ENCODE measurements at places on chromosomes 3 and 15.

- no peak for DNase-seq
Measured at GRCh38 chr3:160464321-160464720, 14.7 kb upstream of the TRIM59 start.

- DNase-seq = no peak
Measured at GRCh38 chr15:25900431-25900830, 37.3 kb upstream of the ATP10A start.

DNA sequence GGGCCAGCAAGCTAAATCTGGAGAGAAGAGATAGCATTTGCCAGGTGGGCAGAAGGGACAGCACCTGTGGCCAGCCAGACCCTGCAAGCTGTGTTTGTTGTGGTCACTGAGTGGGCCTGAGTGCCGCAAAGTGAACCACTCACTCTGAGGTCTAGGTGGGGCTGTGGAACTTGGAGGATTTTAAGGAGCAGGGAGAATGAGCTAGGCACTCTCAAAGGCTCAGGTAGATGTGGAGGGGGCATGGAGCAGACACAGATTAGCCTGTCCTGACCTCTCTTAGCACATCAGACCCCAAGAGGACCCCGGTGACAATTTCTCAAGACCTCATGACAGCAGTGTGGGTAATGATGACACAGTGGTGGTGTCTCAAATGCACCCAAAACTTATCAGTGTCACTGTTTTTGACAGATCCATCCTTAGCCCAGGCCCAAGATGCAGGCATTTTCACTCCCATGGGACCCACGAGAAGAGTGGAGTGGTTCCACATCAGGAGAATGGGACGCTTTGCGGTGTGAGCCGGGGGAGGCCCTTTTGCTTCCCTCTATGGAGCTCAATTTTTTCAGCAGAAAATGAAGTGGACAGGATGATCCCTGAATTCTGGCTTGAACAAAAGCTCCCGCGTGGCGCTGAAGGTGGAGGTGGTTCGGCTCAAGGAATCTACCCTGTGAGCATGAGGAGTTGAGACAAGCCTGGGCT lies 43.8 kb upstream of the TLE3 start:
- DNase-seq = peak; percentile 59

DNA sequence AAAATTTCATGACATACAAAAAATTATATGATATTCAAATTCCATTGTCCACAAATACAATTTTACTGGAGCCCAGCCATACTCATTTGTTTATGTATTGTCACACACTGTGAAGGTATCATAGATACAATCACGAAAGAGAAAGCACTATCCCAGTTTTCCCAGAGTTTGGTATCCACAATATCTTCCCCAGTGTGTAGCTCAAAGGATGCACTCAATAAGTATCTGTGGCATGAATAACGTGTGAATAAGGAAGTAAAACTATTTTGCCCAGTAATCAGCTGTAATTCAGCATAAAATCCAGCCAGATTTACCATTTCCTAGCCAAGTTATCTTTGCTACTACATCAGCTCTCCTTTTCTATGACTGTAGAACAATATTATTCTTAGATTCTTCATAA lies 131.3 kb upstream of the KCNMB2 start:
- no peak for DNase-seq

DNA sequence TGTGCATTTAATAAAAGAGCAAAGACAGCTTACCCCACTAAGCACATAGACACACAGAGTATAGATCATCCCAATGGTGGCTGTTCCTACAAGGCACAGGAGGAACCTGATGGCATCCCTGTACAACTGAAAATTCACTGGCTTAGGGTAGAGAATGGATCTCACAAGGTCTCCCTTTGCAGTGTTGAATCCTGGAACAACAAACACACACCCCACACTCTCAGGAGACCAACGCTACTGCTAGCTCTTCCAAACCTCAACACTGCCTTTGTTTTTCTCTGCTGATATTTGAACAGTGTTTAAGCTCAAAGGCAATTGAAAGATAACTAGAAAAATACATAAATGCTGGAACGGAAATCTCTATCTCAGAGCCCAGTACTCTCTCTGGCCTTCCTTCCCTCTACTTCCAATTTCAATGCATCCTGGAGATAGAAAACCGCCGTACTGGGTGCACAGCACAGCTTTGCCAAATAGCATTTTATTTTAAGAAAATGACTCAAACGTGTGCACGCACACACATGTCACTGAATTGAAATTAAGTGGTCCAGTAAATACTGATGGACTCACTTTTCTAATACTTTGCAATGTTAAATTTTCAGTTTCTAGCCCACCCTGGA lies 87.5 kb upstream of the ATP13A5 start:
- no peak for DNase-seq

GRCh38 chr15:93895976-93896770 lies 335.2 kb upstream of the MCTP2 start:
- DNase-seq = no peak

GRCh38 chr3:25872200-25872877 lies 82.4 kb downstream of the OXSM start:
- no peak for DNase-seq

- DNase-seq = no peak
Measured at GRCh38 chr3:112140584-112140983, 7.5 kb upstream of the GCSAM start.

DNA sequence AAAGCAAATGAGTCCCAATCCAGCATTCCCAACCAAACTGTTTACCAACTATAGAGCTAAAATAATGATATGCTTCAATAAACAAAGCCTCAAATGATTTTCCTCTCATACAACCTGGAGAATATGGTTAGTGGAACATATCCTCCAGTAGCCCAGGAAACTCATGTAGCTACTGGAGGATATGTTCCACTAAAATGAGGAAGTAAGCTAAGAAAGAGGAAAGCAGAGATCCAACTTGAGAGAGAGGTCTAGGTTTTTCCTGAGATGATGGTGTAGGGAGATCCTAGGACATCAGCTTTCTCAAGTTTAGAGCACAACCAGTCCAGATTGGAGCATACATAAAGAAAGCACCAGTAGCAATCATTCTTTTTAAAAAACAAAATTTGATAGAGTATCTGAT lies 44.6 kb upstream of the SLC4A7 start:
- DNase-seq = peak; percentile 43

DNA sequence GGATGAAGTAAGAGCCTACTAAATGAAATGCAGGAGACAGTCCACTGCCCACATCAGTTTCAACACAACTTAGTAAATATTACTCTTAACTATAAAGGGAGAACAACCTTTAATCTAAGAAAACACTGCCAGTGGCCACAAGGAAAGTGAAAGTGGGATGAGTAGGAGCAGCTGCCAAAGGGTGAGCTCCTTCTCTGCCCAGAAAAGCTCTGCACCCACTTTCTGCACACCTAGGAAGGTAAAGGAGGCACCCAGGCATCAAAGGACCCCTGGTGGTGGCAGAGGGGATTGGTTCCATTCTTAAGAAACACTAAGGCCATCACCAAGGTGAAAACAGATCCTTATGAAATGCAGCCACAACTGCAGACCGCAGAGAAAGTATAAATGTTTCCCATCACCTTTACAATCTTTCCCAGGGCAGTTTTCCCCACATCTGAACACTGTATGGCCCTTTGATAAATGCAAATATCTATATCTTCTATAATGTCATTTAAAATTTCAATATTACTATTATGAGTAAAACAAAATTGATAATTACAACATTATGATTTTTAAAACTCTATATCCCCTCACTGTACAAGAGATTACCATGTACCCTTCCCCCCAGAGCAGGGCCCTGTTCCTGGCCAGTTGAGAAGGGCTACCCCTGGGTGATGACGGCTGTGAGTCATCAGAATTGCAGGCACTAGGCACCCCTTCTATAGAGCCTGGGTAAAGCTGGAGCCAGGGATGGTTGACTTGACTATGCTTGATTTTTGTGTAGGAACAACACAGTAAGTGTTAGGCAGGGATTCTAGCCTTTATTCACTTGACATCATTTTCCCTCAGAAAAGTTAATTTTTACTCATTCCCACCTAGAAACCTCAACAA lies 92.0 kb downstream of the SNRK start:
- DNase-seq = peak; percentile 21

DNA sequence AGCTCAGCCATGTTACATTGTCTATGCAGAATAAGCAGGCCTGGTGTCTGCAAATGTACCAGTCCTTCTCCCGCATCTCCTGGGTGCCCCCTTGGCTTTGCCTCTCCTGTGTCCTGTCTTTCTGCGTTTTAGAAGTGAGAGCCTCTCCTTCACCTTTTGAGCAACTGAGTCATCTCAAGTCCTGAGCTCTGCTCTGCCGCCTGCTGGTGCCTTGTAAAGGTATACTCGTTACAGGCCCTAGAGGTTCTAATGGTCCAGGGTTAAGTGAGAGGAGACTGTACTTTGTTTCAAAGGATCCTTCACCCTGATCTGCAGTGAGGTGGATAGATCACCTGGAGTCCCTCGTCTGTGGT lies 12.6 kb downstream of the GHRL start:
- no peak for DNase-seq

- no peak for DNase-seq
Measured at GRCh38 chr3:159796744-159797143, 191.9 kb upstream of the IL12A start.

GRCh38 chr15:81914734-81915256 lies 131.0 kb downstream of the MEX3B start:
- DNase-seq = no peak

- no peak for DNase-seq
Measured at GRCh38 chr15:55902981-55903380, 90.4 kb downstream of the NEDD4 start.

DNA sequence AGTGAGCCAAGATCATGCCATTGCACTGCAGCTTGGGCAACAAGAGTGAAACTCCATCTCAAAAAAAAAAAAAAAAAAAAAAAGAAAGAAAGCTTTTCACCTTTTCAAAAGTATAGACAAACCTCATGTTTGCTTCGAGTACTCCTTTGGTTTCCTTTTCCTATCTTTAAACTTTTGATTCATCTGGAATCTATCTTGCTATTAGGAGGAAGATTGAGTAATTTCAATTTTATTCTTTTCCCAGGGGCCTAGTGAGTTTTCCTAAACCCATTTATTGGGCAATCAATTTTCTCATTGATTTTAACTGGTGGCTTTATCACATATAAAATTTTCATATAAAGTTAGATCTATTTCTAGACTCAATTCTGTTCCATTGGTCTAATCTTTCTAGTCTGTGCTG lies 190.5 kb upstream of the VEPH1 start:
- DNase-seq = no peak

DNA sequence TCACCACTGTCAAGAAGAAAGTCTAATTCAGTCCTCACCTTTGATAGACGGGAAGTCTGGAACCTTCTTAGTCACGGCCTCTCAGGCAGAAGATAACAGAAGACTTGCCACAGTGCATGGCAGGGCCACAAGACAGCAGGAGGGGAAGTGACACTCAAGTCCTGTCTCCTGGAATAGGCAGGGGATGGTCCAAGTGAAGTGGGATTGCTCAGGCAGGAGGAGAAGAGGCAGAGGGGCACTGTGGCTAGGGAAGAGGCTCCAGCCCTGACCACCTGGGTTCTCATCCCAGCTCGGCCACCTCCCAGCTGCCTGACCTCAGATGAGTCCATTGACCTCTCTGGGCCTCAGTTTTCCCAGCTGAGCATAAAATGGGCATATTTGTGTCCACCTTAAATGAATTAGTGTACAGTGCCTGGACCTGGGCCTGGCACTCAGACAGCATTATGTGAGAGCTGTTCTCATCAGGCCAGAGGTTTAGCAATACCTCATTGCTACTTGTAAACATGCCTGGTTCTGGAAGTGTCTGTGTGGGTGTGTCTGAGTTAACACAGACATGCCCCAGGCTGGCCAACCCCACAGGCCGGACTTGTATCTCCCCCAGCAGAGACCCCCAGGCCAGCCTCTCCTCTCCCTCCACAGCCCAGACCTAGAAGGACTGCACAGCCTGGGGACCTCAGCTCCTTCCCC lies 11.5 kb upstream of the PCSK6 start:
- peak; percentile 53 for DNase-seq

GRCh38 chr3:177553012-177553411 lies 355.7 kb upstream of the TBL1XR1 start:
- DNase-seq = no peak

- no peak for DNase-seq
Measured at GRCh38 chr3:120064641-120065040, 29.6 kb downstream of the GSK3B start.

DNA sequence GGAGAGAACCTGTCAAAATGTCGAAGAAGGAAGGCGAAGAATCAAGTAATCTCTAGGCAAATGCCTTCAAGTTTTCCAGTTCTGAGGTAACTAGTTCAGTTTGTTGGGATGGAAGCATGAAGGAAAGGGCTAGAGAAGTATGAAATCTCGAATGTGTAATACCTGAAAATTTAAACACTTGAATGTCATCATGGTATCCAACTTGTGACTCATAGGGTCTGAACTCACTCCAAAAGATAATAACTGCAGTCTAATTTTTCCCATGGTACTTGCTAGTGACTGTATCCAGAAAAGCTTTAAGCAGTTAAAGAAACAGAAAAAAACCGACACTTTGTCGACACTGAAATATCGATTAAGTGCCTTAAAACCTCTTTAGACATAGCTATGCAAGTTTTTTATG lies 102.9 kb upstream of the CHRM5 start:
- DNase-seq = no peak

GRCh38 chr3:8827641-8828040 lies 58.2 kb upstream of the OXTR start:
- DNase-seq = no peak

- peak; percentile 75 for DNase-seq
Measured at GRCh38 chr15:79002581-79002980, 57.7 kb upstream of the CTSH start.

GRCh38 chr15:100807028-100807427 lies 72.6 kb upstream of the ALDH1A3 start:
- no peak for DNase-seq

DNA sequence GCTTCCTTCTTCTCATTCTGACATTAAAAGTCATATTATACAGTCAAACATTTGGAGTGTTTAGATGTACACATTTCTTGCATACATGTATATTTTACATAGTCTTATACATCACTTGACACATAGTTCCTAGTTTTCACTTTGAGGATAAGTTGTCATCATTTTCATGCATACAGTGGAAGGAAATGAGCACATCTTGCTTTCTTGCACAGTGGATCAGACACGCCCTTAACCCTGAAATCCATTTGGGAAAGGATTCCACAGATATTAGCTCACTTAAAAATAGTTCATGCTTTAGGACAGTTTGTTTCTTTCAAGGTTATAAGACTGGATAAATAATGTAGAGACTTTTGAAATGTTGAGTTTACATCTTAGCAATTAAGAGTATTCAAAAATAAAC lies 148.6 kb upstream of the MME start:
- no peak for DNase-seq

- DNase-seq = no peak
Measured at GRCh38 chr3:150733936-150734794, 28.8 kb downstream of the SIAH2 start.

DNA sequence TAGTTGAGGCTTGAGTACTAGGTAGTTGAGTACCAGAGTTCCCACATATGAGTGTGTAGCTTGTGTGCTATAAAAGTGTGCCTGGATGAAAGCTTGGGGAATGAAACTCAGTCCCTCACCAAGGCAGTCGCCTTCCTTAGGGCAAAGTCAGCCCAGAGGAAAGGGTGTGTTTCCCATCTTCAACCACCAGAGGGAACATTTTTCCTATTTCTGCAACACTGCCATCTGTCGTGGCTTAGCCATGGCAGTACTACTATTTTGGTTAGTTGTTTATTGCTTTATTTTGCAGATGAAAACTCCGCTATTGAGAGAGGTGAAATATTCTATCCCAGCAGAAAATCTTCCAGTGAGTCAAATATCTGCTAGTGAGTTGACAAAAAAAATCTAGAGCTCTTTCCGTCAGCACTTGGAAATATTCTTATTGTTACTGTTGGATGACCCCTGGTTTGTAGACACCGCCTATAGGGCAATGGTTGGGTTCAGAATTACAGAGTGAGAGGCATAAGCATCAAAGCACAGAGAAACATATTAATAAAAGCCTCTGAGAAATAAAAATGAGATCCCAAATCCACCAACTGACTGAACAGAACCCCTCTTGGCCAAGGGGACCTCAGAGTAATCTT lies 239.9 kb downstream of the CPNE4 start:
- peak; percentile 61 for DNase-seq

Data from inflammatory macrophage (primary cell).